ENCODE measurements at places on chromosomes 16 and 17.

GRCh38 chr16:7521834-7522233 lies 189.2 kb downstream of the RBFOX1 start:
- DNase-seq, result no peak

GRCh38 chr16:57620335-57621231 lies 7.8 kb upstream of the ADGRG1 start:
- no peak for DNase-seq

DNA sequence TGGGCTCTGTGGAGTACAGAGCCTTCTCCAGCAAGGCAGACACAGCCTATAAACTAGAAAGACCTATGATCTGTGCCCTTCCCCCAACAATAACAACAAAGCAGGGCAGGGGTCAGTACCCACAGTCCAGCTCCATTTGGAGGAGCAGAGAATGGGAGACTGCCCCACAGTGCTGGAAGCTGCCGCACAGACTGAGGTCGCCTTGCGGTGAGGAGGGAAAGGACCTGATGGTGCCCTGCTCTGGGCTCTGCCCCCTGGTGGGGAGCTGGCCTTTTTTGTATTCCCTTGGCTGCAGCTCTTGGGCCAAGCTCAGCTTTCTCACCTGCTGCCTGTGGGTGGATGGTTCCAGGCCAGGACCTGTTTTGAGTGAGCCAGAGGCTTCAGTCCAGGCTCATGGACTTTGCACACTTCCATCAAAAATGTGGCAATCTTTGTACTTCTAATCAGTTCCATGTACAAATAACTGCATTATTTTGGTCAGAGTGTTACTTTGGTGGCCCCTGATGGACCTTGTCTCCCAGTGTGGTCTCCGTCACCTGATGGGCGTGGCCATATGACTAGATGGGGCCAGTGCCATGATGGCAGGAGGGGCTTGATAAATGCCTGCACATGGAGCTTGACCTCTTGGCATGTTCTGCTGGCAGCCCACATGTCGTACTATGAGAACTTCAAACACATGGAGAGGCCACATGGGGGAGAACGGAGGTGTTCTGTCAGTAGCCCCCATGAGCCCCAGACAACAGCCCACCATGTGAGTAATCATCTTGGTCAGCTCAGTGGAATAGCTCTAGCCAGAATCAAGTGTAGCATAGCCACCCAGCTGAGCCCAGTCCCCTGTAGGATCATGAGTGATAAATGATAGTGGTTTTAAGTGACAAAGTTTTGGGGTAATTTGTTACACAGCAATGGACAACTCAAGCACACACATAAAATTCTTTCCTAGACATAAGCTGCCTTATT lies 24.2 kb downstream of the B9D1 start:
- no peak for DNase-seq

DNA sequence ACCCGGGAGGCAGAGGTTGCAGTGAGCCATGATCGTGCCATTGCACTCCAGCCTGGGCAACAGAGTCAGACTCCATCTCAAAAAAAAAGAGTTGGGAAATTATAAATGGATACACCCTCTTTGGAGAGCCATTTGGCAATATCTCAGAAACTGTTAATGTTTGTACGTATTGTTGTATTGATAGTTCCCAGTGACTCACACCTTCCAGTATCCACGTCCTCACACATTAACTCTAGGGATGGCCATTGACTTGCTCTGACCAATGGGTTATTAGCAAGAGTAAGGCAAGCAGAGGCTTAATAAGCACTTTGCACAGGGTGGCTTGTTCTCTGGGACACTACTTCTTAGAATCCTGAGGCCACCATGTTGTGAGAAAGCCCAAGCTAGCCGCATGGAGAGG lies 107.6 kb upstream of the LHX1 start:
- no peak for DNase-seq

DNA sequence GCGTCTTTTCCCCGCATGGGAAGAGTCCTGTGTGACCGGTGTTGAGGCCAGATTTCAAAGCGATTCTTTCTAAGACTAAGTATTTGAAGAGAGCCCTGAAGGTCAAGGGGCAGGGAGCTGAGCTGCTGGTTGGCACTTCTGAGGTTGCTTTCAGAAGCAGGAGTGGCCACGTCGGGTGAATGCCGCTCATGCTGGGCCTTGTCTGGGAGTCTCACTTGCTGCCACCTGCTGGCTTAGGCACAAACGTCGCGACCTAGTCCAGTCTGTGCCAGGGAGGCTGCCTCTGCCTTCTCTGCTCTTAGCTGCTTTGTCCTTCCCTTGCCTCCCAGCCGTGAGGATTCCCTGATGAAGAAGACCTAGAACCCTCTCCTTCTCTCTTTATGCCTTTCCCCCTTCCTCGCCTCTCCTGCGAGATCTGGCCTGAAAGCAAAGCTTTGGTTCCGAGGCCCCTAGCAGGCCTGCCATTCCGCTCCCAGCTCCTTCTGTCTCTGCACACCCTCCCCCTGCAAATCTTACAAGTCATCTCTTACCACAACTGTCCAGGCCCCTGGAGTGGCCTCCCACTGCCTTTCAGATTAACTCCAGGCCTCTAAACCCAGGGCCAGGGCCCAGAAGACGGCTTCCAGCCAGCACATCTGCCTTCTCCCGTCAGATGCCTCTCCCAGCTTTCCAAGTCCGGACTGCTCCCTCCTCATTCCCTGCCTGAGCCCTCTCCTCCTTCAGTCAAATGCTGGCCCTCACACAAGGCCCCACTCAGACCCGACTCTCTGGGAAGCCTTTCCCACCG lies 11.4 kb downstream of the CTNS start:
- no peak for DNase-seq

DNA sequence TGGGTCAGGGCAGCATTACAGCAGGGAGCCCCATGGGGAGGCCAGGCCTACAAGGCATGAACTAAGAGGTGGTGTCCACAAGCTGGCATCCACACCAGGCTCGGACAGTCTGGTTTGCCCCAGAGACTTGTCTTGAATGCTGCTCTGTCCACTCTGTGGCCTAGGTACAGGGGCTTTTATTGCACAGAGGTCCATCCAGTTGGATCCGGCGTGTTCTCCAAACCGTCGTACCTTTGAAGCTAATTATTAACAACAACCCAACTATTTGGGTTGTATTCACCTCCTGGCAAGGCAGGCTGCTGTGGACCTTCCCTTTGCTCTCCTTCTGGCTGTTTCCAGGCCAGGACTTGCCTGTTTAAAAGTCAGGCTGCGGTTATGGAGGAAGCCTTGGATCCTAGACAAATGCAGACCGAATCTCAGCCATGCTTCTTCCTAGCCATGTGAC lies 123.4 kb downstream of the CLEC16A start:
- no peak for DNase-seq

GRCh38 chr16:4870138-4870671 lies 22.9 kb downstream of the UBN1 start:
- no peak for DNase-seq

DNA sequence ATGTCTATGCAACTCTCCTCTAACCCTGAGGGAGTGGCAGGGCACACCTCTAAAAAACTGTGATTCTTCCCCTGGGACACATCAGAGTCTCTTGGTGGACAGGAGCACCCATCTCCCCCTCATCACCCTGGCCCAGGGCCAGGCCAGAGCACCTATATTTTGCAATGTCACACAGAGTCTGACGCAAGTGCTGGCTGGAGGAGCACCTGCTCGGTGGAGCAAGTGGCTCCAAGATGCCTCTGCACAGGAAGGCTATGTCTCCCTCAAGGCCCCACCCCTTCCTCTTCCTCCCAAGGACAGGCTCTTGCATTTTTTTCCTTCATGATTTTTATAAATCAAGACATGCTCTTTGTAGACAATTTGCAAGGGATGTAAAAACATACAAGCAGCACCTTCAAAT lies 13.3 kb downstream of the SNN start:
- no peak for DNase-seq

Data from stimulated activated CD8-positive, alpha-beta memory T cell treated with anti-CD3 and anti-CD28 coated beads, Interleukin-4, amount 100 ng/mL, for 1 hour (primary cell).